ENCODE measurements at places on chromosomes 5 and 9. TPM values are rescaled to one million over a fixed set of nuclear protein-coding genes. Genes with fewer than 3 reads are reported as not detected.

DNA sequence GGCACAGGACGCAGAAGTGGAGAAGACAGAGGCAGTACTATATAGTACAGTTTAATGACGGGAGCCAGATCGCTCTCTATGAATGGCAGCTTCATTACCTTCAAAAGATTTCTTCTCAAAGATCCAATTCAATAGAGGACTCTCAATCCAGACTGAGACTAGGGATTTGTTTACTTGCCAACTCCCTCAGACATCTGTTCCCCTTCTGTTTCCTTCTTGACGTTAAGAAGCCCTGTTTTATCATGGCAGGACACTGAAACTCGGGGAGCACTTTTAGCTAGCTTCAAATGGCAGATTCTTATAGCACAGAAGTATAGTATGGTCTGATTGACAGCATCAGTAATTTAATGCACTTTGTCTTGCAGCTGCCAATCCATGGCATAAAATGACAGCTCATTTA lies 747.3 kb upstream of the C9orf72 start:
- DNase-seq = no peak

DNA sequence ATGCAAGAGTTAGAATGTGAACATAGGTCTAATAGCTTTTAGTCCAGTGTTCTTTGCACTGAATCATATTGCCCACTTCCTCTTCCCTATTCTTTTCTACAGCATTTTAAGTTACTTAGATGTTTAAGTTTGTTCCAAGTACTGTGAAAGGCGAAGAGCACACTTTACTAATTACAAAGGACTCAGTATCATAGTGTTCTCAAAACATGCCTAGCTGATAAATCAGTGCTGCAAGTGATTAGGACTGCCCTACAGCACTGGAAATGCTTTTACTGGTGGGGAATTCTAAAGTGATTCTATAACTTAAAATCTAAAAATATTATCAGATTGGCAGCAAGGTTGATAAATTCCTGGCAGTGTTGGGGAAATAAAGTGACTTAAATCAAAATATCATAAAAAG lies 177.9 kb upstream of the KCNN2 start:
- no peak for DNase-seq

GRCh38 chr5:1916041-1917001 lies 33.6 kb upstream of the IRX4 start:
- DNase-seq = no peak

DNA sequence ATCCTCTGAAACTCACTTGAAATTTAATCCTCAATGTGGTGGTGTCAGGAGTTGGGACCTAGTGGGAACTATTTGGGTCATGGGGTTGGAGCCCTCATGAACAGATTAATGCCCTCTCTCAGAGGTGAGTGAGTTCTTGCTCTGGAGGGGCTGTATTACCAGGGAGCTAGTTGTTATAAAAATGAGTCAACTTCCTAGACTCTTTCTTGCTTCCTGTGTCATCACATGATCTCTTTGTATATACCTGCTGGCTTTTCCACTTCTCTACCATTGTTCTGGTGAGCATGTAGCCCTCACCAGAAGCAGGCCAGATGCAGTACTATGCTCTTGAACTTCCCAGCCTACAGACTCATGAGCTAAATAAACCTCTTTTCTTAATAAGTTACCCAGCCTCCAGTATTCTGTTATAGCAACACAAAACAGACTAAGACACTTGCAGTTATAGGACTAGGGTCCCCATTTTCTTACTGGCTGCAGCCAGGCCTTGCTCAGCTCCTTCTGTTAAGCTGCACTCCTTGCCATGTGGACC lies 127.5 kb downstream of the SUSD1 start:
- no peak for DNase-seq

DNA sequence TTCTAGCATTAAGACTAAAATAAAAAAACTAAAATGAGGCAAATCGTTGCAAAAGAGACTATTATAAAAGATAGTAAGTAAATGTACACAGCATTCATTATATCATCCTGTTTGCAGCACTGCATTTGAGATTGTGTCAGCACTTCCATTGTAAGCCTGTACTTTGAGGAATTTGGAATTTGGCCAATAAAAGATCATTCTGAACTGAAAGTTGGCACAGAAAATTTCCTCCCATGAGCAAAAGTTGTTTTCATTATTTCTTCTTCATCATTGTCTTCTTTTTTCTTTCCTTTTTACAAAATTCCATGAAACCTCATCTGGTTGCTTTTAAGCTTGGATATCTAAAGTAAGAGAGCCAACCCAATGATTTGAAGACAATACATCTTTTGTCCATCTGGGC lies 199.3 kb upstream of the ADAMTSL1 start:
- no peak for DNase-seq

DNA sequence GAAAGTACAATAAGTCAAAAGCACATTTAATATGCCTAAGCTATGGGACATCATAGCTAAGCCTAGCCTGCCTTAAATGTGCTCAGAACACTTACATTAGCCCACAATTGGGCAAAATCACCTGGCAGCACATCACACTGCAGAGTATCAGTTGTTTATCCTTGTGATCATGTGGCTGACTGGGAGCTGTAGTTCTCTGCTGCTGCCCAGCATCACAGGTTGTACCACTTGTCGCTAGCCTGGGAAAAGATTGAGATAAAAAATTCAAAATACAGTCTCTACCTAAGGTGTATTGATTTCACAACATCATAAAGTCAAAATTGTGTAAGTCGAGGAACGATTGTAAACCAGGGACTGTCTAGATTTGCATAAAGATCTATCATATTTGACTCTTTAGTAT lies 58.6 kb downstream of the CAMK4 start:
- DNase-seq = no peak

- DNase-seq = peak; percentile 82
Measured at GRCh38 chr5:139633295-139634027, 14.7 kb upstream of the CXXC5 start.

GRCh38 chr5:107593009-107593408 lies 77.7 kb downstream of the EFNA5 start:
- DNase-seq = no peak

DNA sequence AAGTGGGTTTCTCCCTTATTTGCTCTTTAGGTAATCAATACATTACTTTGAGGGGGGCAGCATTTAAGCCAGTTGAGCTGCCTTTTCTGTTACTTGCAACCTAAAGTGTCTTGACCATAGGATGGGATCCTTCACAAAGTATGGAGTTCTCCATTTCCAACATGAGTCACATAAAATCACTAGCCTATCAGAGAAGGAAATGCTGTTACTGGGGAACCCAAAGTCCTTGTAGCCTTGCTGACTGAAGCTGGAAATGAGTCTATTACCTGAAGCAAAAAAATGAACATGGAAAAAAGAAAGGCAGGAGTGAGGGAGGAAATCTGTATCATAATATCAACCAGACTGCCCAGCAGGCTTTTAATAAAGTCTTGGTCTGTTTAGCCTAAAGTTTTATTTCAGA lies 42.8 kb upstream of the SLIT3 start:
- DNase-seq = no peak

GRCh38 chr9:85466834-85467233 lies 274.9 kb downstream of the AGTPBP1 start:
- DNase-seq = peak; percentile 29

DNA sequence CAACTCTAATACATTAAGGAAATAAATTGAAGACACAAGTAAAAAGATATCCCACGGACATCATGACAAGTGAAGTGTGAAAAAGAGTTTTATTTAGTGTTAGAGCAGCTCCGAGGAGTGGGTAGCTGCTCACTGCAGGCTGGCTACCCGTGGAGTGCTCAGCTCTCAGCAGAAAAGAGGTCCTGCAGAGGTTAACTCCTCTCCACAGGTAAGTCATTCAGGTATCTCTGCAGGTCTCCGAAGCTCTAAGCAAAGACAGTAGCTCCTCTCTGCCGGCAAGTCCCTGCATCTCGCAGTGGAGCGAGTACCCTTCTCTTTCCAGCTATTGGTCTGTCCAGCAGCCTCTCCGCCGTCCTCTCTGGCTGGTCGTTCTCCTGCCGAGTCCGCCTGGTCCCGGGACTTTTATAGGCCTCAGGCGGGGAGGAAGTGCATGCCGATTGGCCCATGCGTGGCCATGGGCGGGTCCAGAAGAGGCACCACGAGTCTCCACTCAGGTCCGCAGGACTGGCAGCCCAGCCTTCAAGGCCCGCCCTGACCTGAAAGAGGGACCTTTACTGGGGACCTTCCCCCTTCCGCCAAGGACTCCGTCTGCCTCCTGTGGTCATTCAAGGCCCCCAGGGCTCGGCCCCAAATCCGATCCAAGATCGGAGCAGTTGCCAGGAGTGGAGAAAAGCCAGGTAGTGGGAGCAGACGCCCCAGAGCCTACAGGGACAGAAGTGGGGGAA lies 29.9 kb downstream of the BTNL9 start:
- peak; percentile 89 for DNase-seq

GRCh38 chr5:179863449-179864085 lies 5.0 kb upstream of the MRNIP start:
- no peak for DNase-seq

GRCh38 chr9:99000476-99001395 lies 57.0 kb downstream of the COL15A1 start:
- DNase-seq = peak; percentile 65

DNA sequence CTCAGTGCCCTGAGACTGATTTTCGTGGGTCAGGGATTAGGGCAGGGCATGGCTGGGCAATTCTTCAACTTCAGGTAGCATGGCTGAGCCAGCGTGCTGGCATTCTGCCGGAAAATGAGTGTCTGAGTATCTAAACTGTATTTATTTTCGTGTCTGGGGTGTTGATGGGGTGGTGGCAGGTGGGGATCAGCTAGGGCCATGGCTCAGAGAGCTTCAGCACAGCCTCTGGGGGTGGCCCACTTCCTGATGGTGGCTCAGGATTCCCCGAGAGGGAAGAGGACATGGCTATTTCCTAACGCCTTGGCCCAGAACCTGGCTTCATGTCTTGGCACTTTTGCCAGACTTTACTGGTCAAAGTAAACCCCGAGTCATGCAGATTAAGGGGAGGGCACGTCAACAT lies 260.5 kb downstream of the GADD45G start:
- no peak for DNase-seq

DNA sequence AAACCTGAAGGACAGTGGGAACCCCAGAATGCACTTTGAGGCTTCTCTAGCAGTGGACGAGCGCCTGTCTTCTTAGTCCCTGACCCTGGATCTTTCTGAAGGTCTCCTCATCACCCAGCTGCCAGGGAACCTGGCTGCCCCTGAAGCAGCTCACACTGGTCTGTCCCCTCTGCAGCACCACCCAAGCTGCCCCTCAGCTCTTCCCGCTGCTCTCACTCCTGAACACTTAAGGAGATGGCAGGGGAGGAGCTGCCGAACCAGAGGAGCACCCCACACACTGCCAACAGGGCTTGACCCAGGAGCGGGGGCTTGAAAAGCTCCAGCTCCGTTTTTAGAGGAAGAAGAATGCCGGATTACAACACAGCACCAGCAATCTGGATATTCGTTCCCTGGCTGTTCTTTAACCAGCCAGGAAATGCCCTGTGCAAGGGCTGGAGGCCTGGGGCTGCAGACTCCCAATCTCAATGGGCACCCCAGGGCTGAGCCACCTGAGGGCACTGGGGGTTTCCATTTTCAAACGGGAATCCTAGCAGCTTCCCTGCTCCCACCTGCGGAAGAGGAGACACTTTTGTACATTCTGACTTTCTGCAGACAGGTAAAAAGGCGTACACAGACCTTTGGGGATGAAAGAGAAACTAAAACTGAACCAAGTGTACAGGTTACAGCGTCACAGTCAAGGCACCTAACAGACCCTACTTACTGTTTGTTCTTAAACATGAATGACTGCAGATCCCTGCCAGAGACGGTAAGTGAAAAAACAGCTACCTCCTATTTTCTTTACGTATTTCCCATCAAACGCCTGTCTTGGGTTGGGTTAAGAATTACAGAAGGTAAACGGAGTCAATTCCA lies 36.3 kb downstream of the GOLM1 start:
- DNase-seq = no peak

DNA sequence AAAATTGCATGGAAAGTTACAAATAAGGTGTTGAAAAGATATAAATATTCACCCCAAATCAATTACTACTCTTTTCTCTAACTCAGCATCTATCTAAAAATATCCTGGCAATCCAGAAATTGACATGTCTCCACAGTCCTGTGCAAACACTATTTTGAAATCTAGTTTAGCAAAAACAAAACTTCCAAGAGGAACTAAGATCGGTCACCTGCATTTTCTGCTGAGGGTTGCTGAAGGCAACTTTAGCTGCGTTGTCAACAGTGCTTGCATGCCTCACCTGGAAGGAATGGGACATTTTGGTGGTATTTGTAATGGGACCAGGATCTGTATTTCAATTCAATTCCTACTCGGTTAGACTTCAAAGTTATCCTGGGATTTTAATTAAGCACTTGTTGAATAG lies 398.3 kb downstream of the NTRK2 start:
- no peak for DNase-seq

DNA sequence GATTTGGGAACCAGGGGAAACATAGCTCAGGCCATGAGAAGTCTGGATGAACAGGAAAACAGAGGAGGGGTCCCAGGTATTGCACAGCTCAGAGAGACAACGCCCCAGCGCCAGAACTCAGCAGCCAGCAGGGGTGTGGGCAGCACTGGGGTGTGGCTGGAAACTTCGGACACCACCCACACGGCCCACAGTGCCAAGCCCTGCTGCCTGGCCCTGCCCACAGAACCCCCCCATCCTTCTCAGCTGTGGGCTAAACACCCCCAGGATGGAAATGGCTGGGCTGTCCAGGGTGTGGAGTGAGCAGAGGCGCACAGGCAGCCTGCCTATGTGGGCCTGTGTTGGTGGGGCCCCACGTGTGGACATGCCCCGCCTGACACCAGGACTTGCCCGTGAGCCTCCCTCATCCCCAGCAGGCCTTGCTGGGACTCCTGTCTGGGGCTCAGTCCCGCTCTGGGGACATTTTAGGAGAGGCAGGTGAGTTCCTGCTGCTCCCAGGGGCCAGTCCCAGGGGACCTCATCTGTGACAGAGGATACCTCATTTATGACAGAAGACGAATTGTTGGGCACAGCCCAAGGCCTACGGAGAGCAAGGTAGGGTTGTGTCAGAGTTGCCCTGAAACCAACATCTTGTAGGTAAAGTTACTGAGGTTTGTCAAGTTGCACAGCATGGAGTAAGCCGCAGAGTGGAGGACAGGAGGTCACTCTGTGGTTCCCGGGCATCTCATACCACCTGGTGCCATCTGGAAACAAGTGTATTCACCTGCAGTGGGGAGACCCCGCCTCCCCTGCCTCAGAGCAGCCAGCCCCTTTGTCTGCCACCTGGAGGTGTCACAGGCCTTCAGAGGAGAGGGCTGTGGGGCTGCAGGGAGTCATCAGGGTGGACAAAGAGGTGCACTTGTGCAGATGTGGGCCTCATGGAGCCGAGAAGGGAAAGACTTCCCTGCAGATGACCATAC lies 183.2 kb downstream of the AUH start:
- DNase-seq = no peak

GRCh38 chr9:86274821-86275643 lies 7.3 kb downstream of the ISCA1 start:
- peak; percentile 41 for DNase-seq

DNA sequence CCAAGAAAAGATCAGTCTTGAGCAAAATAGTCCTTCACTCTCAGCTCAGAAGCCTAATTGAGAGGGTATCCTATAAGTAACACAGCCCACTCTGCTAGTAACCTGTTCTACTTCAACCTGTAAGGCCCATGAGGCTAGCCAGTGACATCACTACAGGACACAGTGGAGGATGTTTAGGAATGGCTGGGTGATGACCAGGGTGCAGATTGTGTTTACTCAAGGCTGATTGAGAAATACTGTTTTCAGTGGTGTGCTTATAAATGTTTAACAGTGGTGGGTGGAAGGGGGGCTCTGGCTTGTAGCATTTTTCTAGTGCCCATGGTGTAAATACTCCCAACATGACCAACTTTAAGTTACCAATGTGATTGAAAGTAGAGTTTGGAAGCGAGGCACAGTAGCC lies 159.8 kb upstream of the CCDC152 start:
- no peak for DNase-seq

The CD14 gene
- total RNA-seq = not detected

The ADAMTSL1 gene
- total RNA-seq = 5.0 TPM

The SMIM32 gene
- total RNA-seq = 0.56 TPM

The BDP1 gene
- total RNA-seq = 39.1 TPM

The CBY3 gene
- 2.3 TPM for total RNA-seq

The DAB2IP gene
- total RNA-seq = 42.8 TPM

The HTR4 gene
- total RNA-seq = not detected
